Adipocyte (in vitro differentiated cells): ENCODE measurements at places on chromosomes 3 and 15.

- peak; percentile 29 for DNase-seq
Measured at GRCh38 chr3:14175383-14176037, 2.9 kb downstream of the XPC start.

DNA sequence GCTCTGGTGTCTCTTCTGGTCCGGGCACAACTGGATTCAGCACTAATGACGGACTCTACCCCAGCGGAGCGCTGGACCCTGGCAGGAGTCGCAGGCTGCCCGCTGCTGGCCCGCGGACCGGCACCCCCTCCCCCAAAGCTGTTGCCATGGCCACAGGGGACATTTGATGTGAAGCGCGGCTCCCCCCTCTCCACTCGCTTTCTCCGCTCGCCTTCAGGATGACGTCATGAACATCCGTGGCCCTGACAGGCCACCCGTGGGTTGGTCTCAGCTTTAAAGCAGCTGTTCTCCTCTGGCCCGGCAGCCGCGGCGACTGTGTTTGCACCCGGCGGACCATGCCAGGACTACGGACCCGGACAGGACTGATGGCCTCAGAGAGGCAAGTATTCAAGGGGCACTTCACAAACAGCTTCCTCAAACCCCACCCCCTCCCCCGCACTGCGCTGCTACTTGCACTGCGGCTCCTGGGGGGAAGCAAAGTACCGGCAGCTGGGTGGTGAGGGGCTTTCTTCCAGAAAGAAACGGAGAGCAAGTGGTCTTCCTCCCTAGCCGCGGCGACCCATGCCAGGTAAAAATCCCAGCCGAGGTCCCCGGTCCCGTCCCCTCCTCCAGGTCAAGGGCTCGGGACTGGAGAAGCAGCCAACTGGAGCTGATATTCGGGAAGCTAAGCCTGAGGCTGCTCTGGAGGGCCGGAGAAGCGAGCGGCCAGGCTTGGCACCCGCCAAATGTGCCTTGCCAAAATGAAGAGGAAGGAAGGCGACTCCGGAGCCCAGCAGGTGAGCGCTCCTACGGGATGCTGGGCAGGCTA lies 16.6 kb upstream of the AEN start:
- DNase-seq = no peak

DNA sequence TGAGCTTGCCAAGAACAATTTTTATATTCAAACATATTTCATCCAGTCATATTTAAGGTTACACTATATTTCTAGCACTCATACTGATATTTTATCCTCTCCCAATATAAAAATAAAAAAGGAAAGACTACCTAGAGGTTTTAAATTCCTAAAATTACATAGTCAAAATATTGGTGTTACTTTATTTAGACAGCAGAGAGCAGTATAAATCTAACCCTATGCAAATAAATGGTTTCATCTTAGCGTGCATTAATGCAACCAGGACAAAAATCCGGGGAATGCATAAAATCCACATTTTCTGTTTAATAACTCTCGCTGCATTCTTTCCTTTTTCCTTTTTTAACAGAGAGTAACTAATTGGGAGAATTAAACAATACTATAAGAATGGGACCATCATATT lies 1447.4 kb upstream of the ALCAM start:
- peak; percentile 1 for DNase-seq

DNA sequence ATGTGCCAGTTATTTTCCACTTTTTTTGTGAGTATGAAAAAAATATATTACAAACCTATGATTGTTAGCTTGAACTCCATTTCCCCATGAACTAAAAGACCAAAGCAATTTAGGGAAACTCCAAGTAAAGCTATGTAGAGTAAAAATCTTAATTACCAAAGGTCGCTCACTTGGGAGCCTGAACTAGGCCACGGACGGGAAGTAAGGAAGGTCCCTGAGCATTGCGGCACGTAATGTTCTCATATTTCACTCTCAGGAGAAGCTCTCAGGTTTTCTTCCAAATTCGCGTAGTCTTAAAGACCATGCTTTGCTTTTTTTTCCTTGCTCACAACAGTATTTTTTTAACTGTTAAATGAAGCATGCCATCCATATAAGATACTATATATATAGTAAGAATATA lies 215.3 kb upstream of the RARB start:
- no peak for DNase-seq

DNA sequence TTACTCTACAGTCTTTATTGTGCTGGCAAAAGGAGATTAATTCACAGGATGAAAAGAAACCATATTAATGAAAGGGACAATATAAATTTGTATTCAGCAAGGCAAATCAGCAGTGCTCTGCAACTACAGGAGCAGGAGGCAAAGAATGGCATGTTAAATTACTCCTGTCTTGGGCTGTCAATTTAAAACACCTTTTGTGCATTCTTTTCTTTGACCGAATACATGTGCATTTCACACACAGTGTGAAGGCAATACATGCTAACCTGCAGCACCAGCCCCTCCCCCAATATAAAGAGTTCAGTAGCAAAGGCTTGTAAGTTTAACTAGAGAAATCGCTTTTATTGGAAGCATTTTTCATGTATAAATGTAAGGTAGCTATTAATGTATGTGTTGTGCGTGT lies 275.2 kb upstream of the TOPAZ1 start:
- DNase-seq = no peak

DNA sequence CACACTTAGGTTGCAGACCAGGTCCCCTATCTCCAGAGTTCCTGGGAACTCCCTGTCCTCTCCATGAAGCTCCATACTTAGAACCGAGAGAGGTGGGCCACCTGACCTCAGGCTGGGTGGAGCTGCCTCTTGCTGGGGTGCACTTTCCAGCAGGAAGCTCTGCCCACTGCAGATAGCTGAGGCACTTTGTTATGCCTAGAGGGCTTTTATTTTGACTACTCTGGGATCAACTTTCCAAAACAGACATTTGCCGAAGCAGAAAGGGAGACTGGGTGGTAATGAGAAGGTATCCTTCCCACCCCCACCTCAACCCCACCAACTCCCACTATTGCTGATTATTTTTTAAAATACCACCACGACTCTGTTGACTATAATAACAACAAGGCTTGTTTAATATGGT lies 54.7 kb downstream of the CLDN11 start:
- no peak for DNase-seq

GRCh38 chr3:98966434-98966833 lies 64.9 kb upstream of the DCBLD2 start:
- no peak for DNase-seq

DNA sequence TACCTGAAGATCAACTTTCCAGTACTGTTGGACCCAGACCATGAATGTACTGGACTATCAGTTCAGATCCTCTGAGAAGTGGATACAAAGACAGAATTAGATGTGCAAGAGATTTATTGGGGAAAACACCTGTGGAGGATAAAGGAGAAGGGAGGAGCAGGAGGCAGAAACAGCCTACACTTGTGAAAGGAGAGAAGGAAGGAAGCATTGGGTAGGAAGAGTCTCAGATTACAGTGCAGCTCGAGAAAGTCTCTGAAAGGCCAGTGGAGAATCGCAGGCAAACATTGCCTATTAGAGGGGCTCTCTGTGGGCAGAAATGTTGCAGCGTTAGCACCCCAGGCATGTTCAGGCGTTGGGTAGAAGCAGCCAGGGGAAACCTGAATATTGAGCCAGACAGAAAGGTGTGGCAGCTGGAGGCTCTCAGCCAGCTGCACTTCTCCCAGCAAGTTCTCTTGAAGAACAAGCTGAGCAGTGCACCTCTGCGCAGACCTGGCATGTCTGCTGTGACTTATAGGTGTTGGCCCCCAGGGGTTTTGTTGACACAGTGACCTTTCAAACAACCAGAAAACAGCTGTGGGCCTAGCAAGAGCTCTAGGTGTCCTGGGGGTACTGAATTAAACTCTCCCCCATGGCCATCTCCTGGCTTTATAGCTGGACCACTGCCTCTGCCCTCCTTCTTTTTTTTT lies 7.0 kb downstream of the CHST14 start:
- DNase-seq = no peak

GRCh38 chr3:62193586-62194345 lies 179.6 kb downstream of the FEZF2 start:
- no peak for DNase-seq

GRCh38 chr15:83653639-83654378 lies at the start of gene ADAMTSL3:
ADAMTSL3 (plus strand) TSS chr15:83654123; CDS start chr15:83655762, 1,639 bp downstream.
- DNase-seq = peak; percentile 11

DNA sequence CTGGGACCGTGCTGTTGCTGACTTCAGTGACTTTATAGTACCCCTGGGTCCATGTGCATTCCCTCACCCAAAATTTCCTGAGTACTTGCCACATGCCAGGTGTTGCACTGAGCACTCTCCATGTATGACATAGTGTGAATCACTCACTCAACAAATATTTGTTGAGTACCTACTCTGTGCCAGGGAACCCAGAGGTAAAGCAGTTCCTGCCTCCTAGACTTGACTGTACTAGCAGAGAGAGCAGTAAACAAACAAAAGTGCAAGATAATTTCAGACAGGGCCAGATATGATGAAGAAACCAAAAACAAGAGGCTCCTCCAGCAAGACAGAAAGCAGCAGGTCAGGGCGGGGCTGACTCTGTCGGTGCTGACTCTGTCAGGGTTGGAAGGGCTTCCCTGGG lies 12.2 kb downstream of the TGM4 start:
- no peak for DNase-seq

- no peak for DNase-seq
Measured at GRCh38 chr3:73685061-73685460, 60.3 kb upstream of the PDZRN3 start.

DNA sequence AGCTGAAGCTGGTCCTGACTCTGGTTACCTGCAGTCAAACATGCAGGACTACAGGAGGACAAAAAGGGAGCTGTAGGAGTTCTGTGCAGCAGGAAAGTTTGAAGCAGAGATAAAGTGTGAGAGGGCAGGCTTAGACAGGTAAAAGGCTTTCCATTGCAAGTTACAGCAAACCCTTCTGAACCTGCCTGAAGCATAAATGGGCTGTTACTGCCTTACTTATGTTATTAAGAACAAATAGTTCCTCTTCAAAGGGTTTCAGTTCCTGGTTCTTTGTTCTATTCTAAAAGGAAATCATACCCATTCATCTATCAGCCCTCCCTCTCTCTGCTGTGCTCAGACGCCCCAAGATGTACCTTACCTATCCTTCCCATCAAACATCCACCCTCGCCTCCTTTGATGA lies 52.4 kb upstream of the CACNA2D3 start:
- no peak for DNase-seq

- DNase-seq = peak; percentile 19
Measured at GRCh38 chr15:36591536-36592411, 12.3 kb downstream of the CDIN1 start.

DNA sequence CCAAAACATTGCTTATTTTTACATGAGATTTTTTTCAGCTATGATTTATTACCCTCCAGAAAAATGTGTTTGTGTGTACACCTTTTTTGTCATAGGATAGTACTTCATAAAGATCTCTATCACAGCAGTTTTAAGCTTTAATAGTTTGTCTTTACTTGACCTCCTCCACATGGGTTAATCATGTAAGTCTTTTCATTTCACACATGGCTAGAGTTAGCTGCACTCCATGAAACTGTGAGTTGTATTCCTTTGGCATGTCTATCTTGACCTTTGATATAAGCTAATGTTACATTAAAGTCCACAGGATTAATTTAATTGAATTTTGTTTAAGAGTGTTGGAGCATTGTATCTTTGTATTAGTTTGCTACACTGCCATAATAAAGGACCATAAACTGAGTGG lies 217.1 kb downstream of the OTOL1 start:
- DNase-seq = no peak

DNA sequence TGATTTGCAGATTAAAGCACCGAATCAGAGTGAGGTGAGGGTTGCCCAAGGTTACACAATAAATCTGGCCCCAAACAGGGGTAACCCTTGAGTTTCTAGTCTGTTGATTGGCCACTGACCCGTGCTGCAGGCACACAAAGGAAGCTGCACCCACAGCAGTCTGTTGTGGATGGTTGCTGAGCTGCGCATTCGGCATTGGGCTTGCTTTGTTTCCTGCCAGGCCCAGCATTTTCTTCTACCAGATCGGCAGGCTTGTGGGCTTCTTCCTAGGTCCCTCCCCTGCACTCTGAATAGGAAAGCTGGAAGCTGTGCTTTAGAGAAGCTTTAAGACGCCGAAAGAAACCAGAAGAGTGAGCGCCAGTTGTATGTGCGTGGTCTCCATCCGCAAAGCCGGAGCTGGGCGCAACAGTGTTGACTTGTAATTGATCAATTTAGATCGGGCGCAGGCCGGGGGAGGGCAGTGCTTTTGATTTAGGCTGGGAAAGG lies 12.1 kb downstream of the B3GNT5 start:
- DNase-seq = no peak

- DNase-seq = no peak
Measured at GRCh38 chr3:37912052-37912733, 50.5 kb downstream of the CTDSPL start.

DNA sequence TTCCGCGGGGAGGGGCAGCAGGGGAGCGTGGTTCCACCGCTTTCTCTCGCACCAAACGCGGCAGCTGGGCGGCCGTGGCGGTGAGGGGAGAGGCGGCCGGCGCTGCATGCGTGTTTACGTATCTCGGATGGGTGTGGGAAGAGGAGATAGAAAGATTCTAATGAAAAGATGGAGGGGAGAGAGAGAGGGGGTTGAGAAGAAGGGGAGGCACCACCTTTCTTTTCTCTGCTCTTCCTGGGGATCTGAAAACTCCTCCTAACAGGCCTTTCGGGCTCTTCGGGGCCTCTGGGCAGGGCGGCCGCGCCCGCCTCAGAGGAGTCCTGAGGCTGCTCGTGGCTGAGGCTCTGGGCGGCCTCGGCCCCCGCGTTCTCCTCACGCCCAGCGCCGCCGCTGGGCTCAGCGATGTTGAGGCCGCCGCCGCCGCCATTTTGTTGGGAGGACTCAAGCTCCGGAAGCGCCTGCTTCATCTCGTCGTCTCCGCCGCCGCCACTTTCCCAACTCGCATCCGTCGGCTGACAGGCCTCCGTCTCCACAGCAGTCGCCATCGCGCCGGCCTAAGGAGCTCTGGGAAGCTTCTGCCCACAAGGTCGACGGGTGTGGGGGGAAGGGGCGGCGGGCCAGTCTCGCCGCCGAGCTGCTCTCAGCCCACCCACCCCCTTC lies 473 bp downstream of the TASOR start:
- peak; percentile 88 for DNase-seq

DNA sequence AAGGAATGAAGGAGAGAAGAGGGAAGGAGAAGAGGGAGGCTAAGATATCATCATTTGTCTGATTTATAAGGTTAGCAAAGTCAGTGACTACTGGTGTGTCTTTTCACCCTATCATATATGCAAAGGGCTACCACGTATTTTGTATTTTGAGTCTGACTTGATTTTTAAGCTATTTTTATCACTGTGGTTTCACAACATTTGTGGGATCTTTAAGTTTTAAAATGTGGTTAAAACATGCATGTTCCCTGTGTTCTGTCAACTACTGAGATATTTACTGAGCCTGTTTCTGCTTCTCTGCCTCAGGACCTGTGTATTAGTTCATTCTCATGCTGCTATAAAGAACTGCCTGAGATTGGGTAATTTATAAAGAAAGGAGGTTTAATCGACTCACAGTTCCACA lies 22.5 kb upstream of the SPTSSB start:
- DNase-seq = no peak
